ENCODE measurements at places on chromosomes 2 and 18.

DNA sequence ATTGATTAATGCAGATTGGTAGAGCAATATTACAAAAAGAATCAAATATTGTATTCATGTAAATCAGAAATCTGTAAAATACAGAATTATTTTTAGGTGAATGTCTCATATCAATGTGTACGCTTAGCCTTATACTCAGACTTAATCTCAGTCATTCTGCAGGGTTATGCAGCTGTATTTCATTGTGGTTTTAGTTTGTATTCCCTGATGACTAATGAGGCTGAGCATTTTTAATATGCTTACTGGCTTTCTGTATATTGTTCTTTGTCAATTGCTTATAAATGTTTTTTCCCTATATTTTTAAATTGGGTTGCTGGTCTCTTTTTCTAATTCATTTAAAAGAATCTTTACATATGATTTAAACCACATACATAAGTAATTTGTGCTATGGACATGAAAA is 50.1 kb downstream of the CDH19 start:
- DNase-seq: no peak

DNA sequence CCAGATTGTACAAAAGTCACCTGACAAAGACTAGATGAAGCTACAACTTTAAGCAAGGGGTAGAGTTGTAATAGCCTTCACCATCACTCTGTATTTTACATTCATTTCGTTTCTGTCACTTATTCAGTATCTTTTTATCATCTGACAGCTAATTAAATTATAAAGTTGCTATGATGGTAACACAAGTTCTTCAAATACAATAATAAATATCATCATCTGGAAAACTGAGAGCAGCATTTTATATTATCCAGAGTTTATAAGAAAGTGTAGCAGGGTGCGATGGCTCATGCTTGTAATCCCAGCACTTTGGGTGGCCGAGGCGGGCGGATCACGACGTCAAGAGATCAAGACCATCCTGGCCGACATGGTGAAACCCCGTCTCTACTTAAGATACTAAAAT is 21.1 kb downstream of the DYNC2LI1 start:
- DNase-seq: no peak

- DNase-seq: no peak
Observed at GRCh38 chr2:172762574-172762973, 26.9 kb downstream of the RAPGEF4 start.

DNA sequence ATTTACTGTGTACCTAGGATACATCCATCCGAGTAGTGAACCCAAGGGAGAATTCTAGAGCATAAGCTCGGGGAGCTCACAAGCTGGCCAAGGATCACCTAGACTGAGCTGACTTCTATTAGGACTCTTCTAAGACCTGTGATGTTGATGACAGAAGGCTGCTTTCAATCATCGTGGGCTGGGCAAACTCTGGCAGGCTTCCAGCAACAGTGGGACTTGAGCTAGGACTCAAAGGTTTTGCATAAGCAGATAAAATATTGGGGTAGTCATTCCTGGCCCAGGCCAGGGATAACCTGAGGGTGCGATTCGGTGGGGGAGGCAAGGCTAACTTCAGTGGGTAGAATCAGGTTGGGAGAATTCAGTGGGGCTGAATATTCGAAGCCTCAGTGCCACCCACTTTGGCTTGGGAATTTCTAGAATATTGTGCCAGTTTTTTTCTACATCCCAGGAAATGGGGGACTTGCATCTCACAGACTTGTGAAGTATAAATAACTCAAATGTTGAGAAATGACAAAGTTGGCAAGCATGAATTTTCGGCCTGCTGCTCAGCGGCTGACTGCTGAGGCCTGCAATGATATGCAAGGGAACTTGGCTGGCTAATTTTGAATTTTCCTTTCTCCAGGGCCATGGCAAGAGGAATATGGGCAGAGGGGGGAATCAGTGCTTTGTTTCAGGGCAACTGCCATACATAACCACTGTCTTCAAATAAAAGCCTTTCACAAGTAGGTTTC is 274.3 kb downstream of the PRKCE start:
- DNase-seq: no peak

GRCh38 chr18:27778925-27779324 is 398.0 kb downstream of the CDH2 start:
- no peak for DNase-seq

DNA sequence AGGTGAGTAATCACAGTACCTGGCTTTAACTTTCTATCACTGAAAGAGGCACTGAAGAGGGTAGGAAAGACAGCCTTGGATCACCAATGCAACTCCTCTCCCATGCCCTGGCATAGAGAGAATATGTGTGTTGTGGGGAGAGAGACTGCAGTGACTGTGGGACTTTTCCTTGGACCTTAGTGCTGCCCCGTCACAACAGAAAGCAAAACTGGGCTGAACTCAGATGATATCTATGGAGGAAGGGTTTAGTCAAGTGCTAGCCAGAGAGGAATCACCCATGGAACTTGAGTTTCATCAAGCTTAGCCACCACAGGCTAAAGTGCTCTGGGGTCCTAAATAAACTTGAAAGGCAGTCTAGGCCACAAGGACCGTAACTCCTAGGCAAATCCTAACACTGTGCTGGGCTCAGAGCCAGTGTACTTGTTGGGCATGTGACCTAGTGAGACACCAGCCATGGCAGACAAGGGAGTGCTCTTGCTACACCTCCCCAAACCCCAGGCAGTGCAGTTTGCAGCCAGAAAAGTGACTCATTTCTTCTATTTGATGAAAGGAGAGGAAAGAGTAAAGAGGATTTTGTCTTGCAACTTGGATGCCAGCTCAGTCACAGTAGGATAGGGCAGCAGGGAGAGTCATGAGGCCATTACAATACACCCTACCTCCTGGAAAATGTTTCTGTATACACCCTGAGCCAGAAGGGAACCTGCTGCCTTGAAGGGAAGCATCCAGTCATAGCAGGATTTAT is 105.8 kb upstream of the SPOPL start:
- DNase-seq: no peak

- no peak for DNase-seq
Observed at GRCh38 chr18:79195716-79196683, 126.8 kb downstream of the ATP9B start.

GRCh38 chr2:145303536-145303935 is 783.6 kb upstream of the ZEB2 start:
- no peak for DNase-seq

DNA sequence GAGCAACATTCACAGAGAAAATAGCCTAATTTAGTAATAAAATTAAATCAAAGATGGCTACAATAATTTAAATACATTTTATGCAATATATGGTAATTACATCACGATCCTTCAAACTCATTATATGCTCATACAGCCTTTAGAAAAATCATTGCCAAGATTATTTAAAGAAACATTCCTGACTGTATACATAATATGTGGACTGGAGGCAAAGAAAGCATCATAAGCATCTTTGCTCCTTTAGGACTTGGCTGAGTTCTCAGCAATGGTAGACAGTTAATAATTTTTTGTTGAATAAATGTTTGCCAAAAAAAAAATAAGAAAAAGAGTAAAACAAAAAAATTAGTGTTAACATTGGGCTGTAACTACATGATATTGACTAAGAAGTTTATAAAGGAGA is 26.9 kb downstream of the NCKAP5 start:
- DNase-seq: no peak

DNA sequence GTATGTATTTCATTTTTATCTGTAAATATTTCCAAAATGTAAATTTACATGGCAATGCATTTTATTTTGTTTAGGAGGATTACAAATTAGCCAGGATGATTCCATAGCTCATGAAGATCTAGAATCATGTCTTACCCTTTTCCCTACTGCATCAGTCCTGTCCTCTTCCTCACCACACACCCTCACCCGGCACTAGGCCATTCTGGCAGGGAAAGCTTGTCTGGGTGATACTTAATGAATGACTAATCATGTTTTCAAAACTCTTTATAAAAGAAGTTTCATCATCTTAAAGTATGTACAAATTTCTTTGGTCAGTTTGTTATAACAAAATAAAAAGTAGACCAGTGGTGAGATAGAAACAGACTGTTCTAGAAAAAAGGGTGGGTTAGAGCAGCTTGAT is 283.3 kb upstream of the VWC2L start:
- no peak for DNase-seq

DNA sequence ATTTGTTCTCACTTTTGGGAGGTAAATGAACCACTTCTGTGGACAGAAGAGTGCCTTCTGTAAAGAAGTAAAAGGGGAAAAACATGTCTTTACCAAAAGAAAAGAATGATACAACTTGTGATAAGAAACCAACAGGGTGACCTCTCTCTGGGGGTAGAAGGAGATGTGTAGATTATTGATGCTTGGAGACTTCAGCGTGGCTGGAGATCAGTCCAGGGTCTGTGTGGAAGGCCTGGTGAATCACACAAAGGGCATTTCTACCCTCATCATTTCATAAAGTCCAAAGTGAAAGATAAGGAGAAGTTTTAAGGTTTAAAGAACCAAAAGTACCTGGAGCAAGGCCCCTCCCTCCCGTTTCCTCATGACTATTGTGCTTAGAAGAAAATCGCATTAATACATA is 142.5 kb downstream of the NCK2 start:
- no peak for DNase-seq

- DNase-seq: no peak
Observed at GRCh38 chr18:10877987-10878386, 271.4 kb downstream of the PIEZO2 start.

DNA sequence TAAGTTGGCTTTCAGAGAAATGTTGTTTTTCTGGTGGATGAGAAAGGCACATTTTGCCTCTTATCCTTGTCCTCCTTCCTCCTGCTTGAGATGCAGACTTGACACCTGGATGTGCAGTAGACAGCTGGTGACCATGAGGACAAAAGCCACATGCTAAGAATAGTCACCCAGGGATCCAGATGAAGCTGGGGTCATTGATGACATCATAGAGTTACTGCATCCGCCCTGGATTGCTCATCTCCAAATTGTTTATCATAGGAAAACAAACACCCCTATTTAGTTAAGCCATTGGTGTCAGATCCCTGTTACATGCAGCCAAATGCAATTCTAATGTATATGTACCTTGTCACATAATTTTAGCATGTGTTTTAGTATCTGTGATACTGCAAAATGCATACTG is 16.3 kb upstream of the SLC1A4 start:
- DNase-seq: no peak

DNA sequence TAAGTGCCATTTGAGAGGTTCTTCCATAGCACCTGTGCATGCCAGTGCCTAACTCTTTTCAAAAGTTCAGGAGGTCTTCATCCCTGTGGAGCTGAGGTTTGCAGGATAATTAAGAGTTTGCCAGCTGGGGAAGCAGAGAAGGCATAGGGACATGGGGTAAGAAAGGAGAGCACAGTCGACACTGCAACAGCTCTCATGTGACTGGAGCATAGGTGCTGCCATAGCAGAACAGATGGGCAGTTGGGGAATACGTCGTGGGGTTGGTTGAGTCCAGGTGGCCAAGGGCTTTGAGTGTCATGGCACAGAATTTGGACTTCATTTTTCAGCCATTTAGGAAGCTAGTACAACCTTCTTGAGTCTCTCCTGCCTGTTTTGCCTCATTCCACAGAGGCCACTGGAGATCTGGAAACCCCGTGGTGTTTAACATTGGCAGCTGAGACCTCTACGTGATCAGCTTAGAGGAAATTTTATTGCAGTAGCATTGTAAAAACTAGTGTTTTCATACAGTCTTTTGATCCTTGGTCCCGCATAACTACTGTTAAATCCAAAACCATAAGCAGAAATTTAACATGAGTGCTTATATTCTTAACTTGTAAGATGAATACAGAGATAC is 65.1 kb downstream of the CRIM1 start:
- no peak for DNase-seq

GRCh38 chr2:203532957-203533658 is 2.0 kb downstream of the RAPH1 start:
- DNase-seq: peak; percentile 17

GRCh38 chr2:107775211-107775610 is 51.5 kb upstream of the RGPD4 start:
- no peak for DNase-seq

DNA sequence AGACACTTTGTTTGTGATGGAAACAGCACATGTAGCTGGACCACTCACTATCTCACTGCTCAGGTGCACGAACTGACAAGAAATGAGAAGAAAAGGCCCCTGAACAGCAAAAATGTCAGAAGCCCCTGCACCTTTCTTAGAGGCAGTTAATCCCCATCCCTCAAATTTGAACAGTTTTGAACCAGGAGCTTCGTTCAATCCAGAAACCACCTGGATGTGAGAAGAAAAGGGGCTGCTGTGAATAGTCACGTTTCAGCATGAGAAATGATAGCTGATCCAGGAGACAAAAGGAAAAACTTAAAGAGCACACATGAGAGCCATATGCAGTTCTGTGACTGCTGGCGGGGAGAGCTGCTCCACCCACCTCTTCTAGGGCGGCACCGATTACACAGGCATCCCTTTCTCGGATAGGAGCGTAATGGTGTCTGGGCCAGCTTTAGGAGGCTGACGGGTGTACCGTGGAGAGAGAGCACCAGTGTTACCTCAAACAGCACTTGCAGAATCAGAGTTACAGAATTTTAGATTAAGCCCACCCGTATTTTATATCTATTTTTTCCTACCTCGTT is 117.0 kb upstream of the EML6 start:
- DNase-seq: no peak

- DNase-seq: no peak
Observed at GRCh38 chr2:180599804-180600203, 380.6 kb upstream of the UBE2E3 start.

DNA sequence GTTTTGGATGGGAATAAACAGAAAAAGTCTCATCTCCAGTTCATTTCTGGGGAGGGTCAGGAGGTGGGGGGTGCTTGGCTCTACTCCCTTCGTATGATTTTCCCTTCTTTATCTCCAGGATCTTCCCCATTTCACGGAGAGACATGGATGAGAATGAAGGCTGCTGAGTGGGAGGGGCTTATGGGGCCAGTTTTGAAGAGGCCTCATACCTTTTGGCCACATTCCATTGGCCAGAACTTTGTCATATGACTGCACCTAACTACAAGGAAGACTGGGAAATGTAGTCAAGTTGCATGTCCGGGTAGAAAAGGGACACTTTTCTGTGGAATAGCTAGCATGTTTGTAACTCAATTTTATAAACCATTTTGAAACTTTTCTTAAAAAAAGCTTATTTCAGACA is 117.6 kb downstream of the NEDD4L start:
- DNase-seq: no peak

GRCh38 chr18:61085761-61086160 is 247.5 kb upstream of the CDH20 start:
- DNase-seq: no peak

DNA sequence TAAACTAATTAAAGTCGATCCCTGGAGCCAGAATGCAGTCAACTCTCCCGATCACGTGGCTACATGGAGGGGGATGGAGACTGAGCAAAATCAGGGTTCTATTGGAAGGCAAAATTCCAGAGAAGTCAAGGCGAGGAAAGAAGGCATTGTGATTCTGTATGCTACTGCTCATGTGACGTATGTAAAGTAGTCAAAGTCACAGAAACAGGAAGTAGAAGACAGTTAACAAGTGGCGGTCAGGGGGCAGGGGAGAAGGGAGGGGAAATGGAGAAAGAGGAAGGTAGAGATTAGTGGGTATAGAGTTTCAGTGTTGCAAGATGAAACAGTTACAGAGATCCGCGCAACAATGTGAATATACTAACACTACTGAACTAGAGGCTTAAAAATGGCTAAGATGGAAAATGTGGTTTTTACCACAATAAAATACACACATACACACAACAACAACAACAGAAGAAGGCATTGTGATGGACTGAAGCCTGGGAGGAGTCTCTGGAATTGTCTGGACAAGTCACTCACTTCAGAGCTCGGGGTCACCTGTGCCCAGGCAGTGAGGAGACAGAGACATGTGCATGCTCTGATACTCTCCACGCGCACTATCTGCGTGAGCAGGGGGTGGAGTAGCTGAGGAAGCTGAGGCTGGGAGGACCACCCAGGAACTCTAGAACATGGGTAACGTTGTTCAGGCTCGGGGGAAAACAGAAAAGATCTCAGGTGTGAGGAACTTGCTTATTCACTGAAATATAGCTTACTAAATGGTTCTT is 89.9 kb upstream of the CDCA7 start:
- DNase-seq: no peak

GRCh38 chr2:199019898-199020507 is 437.7 kb downstream of the SATB2 start:
- peak; percentile 13 for DNase-seq
